ENCODE measurements at places on chromosomes 1 and 21. TPM values are rescaled to one million over a fixed set of nuclear protein-coding genes. Genes with fewer than 3 reads are reported as not detected.

The GJA5 gene
- total RNA-seq = 69.8 TPM

The TINAGL1 gene
- 223 TPM for total RNA-seq

DNA sequence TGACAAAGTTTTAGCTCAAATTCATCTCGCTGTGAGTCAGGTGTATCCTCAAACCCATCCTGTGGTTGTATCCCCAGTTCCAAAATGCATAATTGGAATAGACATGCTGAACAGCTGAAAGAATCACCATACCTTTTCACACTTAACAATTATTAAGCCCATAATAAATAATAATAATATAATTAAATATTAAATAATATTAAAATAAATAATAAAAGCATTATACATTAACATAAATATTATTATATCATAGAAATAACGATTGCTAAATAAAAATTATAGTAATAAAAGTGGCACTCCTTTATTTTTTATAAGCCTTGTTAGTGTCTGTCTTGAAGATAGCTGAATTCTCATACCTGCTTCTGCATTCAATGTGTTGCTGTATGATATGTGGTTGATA is 257.5 kb upstream of the B3GALT2 start:
- no peak overlapping the region for H3K4me3 ChIP-seq
- H3K27me3 ChIP-seq = no peaks in the 10 kb centered on the region
- H3K27ac ChIP-seq = no peak overlapping the region
- peaks cover 3% of the 10 kb centered on the region for H3K4me1 ChIP-seq
- no peaks in the 10 kb centered on the region for H3K36me3 ChIP-seq

DNA sequence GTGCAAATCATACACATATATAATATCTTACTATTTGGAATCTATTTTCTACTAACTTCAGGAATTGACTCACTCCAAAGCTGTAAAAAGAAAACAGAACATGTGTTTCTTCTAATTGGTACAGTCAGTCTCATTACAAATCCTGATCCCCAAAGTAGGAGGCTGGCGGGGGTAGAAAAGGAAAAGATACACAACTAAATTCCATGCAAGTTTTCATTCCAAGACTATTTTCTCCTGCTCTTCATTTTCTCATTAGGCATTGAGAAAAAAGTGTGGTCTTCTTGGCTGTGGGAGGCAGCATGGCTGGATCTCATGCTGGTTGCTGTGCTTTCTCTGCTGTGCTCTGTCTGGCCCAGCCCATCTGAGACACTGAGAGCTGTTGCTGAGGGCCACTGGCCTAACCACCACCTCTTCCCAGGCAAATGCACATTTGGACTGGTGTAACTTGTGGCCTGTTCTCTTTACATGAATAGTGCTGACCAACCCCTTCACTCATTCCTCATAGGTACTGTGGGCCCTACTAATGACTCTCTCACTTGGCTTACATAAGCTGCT is 1107.5 kb upstream of the B3GALT2 start:
- H3K27ac ChIP-seq = no peak overlapping the region
- H3K36me3 ChIP-seq = no peaks in the 10 kb centered on the region
- H3K4me3 ChIP-seq = no peak overlapping the region
- no peaks in the 10 kb centered on the region for H3K4me1 ChIP-seq
- no peak for DNase-seq

DNA sequence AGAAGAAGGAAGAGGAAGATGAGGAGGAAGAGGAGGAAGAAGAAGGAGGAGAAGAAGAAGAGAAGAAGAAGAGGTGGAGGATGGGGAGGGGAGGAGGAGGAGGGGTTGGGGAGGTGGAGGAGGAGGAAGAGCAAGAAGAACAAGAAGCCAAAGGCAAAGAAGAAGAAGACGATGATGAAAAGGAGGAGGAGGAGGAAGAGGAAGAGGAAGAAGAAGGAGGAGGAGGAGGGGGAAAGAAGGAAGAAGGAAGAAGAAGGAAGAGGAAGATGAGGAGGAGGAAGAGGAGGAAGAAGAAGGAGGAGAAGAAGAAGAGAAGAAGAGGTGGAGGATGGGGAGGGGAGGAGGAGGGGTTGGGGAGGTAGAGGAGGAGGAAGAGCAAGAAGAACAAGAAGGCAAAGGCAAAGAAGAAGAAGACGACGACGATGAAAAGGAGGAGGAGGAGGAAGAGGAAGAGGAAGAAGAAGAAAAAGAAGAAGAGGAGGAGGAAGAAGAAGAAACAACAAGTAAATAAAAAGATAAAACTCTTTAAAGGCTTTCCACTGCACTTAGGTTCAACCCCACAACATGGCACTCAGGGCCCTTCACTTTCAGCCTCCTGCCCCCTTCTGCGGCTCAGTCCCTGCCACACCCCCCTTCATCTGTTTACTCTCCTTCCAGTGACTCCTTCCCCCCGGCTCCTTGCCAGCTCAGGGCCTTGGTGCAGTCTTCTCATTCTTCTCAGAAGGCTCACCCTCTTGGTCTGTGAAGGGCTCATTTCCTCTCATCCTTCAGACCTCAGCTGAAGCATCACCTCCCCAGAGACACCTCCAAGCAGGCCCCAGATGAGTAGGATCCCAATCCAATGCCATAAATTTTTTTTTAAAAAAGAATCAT is 114.0 kb downstream of the KCNN3 start:
- no peak for DNase-seq
- no peak overlapping the region for H3K4me3 ChIP-seq
- H3K4me1 ChIP-seq = peaks cover 35% of the 10 kb centered on the region
- no peak overlapping the region for H3K27ac ChIP-seq

Data from left ventricle myocardium inferior (tissue), 1 donor.